ENCODE measurements at places on chromosomes 6 and 20.

DNA sequence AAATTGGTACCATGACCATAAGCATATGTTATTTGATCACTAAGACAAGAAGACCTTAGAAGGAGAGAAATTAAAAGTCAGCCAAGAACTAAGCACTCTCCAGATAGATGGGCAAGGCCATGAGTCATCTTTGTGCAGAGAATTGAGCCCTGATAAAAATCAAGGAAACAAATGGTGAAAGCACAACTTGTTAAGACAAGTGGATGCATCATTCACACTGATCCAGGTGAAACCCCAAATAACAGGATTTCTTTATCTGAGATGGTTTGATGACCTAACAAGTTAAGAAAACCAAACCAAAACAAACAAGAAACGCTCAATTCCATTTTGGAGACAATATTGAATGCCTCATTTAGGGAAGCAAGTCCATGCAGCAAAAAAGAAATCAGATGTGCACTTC lies 121.6 kb downstream of the ADAT2 start:
- no peak for DNase-seq

GRCh38 chr6:4434655-4435054 lies 299.3 kb upstream of the ECI2 start:
- DNase-seq = no peak

DNA sequence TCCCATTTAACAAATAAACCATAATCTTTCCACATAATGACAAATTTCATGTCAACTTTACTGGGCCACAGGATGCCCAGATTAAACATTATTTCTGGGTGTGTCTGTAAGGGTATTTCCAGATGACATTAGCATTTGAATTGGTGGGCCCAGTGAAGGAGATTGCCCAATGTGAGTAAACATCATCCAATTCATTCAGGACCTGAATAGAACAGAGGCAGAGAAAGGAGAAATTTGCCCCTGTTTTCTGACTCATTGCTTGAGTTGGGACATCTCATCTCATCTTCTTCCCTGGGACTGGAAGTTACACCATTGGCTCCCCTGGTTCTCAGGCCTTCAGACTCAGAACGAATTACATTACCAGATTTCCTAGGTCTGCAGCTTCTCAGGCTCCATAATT lies 142.9 kb downstream of the TPBG start:
- DNase-seq = no peak

- no peak for DNase-seq
Measured at GRCh38 chr6:135306740-135307420, 125.8 kb downstream of the MYB start.

GRCh38 chr6:131430531-131430930 lies 142.5 kb upstream of the ARG1 start:
- no peak for DNase-seq

DNA sequence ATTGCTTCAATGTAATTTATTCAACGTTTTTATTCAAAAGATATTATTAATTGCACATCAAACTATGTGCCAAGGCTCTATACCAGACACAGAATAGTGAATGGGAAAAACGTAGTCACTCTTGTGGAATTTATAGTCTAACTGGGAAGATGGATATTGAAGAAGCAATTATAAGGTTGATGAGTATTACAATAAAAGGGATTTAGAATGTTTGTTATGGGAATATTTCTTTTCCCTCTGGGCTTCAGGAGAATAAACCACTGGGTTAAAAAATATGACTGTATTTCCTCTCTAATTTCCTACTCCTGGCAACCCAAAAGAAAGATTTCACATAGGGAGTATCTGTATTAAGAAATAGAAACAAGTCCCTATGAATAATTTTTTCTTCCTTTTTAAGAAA lies 25.1 kb upstream of the UTRN start:
- no peak for DNase-seq

GRCh38 chr6:9593554-9593953 lies 821.3 kb downstream of the TFAP2A start:
- no peak for DNase-seq

GRCh38 chr20:21804802-21805201 lies 99.3 kb downstream of the PAX1 start:
- no peak for DNase-seq

DNA sequence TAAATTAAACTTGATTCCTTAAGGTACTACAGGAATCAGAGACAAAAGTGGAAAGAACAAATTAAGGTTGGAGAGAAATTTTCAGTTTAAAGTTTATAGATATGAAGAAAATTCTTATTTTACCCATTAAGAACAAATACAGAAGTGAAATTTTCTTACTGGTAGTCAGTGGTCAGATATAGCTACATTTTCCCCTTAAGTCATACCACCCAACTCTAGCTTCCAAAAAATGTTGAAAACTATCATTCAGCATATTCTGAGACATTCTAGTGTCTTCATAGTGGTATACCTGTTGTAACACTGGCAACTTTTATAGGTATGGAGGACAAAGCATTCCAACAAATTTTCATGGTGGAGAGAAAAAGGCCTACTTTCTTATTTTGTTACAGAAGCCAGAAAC lies 15.6 kb upstream of the SUMO4 start:
- DNase-seq = no peak

GRCh38 chr6:31782126-31782855 lies 5.2 kb upstream of the VWA7 start:
- no peak for DNase-seq

DNA sequence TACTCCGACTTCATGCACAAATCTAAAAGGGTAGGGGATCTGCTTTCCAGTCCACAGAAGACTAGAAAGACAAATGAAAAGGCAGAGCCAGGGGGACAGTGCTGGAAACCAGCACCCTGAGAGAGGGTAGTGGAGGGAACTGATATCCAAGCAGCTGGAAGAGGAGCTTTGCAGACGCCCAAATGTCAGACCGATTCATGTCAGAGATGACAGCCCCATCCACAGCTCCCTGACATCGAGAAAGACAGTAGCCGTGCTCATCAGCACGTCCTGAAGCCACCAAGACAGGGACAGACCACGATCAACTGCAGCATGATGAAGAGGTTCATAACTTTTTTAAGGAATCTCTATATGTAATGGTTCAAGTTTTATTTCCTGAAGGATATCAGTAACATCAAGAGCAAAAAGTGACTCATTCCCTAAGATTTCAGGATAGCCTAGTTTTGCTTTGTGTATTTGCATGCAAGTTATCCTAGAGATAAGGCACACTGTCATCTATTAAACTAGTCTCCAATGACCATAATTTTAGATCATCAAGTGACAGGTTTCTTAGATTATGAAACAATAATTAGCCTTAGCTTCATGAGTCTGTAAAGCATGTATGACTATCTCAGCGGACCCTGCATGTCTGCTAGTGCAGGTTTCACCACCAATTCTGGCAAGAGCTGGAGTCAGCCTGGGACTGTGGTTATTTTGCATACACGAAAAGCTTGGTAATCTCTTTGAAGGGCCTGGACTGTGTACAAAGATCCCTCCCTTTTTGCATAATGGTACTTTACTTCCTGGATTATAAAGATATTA lies 43.0 kb downstream of the PRDM1 start:
- DNase-seq = no peak

- no peak for DNase-seq
Measured at GRCh38 chr20:63521602-63522001, 1.0 kb downstream of the PPDPF start.

DNA sequence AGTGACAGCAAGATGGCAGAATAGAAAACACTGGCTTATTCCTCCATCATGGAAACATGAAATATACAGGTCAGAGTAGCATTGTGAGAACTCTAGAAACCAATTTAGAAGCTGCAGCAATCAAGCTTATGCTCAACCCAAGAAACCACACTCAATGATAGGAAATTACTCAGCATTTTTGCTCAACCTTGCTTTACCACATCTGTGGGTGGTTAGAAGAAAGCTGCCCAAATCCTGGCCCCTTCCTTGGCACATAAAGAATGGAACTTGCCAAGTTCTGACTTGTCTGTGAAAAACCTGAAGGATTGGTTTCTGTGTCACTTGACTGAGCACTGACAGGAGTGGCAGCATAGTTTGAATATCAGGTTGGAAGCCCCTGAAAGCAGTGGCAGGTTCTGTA lies 108.0 kb upstream of the MOCS1 start:
- no peak for DNase-seq

GRCh38 chr6:170243791-170244291 lies 47.0 kb downstream of the DLL1 start:
- DNase-seq = no peak

- DNase-seq = no peak
Measured at GRCh38 chr6:53514677-53515076, 30.2 kb downstream of the GCLC start.

DNA sequence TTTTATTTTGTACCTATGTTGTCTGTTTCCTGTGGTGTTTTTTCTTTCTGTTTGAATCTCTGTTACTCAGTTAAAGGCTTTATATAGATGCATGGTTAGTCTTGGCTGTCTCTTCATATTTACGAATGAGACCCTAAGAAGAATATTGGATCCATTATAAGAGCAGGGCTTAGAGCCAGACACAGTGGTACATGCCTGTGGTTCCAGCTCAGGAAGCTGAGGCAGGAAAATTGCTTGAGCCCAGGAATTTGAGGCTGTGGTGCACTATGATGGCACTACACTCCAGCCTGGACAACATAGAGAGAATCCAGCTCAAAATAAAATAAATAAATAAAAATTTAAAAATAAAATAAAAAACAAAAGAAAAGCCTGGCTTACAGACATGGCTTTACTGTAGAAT lies 211.1 kb downstream of the SOD2 start:
- no peak for DNase-seq

DNA sequence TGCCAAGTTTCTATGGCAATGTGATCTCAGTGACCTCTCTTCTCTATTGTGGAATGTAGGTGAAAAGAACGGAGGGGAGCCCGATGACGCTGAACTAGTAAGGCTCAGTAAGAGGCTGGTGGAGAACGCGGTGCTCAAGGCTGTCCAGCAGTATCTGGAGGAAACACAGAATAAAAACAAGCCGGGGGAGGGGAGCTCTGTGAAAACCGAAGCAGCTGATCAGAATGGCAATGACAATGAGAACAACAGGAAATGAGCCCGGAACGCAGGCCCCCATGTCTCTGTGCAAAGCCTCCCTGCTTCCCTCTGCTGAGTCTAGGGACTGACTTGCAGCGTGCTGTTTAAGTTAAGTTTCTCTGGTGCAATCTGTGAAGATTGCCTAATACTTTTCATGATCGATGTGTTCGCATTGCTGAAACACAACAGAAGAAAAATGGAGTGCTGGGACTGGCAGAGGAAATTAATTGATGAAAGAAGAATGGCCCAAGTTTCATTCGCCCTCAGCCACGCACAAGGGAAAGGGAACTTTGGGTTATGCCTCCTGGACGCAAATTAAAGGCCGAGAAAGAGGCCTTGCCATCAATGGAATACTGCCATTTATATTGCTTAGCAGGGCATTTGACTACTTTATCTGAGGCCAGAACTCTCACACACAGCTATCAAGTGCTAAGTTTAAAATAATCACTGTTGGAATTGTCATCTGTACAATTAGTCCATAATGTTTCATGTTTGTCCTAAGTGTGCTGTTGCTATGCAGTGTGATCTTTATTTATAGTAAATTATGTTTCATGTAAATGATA lies 146.4 kb downstream of the AKAP7 start:
- peak; percentile 32 for DNase-seq

DNA sequence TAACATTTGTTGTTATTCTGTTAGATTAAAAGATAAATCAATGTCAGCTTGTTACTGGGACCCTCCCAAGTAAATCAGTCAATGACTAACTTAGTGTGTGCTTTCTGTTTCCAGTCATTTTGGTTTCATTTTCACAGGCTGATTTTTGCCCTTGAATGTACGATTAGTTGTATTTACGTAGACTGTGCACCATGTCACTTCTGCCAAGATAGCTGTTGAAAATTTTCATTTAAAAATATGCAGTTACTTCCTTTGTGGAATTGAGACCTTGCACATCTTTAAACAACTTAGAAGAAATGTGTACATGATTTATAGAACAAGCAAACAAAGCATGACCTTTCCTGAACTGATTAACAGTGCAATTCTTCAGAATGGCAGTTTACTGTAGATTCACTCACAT lies 944.8 kb upstream of the CITED2 start:
- DNase-seq = no peak

GRCh38 chr20:62769346-62770071 lies 26.8 kb upstream of the MRGBP start:
- DNase-seq = no peak

All from HuH-7.5 (cell line).